ENCODE measurements at places on chromosomes 12 and 14.

- no peak for DNase-seq
Observed at GRCh38 chr12:28869197-28869596, 279.9 kb upstream of the FAR2 start.

DNA sequence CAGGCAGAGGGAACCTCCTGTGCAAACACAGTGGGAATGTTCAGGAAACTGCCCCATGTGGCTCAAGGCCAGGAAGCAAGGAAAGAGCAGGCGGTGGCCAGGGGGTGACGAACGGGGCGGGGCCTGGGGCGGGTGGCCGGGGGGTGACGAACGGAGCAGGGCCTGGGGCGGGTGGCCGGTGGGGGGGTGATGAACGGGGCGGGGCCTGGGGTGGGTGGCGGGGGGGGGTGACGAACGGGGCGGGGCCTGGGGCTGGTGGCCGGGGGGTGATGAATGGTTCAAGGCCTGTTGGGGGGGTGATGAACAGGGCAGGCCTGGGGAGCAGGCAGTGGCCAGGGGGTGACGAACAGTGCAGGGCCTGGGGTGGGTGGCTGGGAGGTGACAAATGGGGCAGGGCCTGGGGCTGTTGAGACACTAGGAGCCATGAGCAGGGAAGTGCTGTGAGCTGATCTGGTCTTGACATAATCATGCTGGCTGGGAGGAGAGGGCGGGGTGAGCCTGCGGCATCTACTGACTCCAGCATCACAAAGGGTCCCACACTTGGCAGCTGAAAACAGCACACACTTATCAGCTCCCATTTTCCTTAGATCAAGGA, 62.7 kb upstream of the FBRSL1 start:
- DNase-seq = no peak

DNA sequence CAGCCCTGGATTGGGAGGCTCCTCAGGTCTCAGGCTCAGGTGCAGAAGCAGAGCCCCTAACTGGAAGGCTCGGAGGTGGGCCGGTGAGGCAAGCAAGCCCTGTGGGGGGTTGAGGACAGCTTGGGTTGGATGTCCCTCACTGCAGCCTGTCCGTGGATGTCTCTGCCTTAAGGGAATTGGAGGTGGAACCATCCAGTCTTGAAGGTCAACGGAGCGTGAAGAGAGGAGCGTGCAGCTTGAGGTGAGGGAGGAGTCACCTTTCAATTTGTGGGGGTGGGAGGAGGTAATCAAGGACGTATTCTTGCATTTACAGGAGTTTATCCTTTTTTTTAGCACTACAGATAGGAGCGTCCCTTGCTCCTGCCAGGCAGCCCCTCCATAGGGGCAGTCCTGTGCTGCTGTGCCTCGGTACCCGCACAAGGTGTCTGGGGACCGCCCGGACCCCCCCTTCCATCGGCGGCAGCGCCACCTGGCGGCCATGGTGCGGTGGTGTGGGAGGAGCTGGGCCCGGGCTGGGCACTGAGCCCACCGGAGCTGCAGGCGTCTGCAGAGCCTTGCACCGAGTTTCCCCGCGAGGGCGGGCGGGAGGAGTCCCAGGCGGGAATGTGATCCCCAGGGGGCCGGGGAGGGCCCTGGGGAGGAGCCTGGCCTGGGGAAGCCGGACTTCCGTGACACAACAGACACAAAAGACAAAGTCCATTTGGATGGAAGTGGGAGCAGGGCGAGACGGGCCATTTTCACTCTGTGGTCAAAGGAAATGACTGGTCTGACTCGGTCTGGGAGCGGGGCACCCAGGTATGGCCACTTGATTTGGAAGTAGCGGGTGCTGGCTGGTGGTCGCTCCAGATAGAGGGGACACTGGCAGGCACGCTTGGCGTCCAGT, 864 bp downstream of the DNAJC22 start:
- peak; percentile 63 for DNase-seq

GRCh38 chr14:90454041-90455000, 57.5 kb downstream of the CALM1 start:
- DNase-seq = no peak

DNA sequence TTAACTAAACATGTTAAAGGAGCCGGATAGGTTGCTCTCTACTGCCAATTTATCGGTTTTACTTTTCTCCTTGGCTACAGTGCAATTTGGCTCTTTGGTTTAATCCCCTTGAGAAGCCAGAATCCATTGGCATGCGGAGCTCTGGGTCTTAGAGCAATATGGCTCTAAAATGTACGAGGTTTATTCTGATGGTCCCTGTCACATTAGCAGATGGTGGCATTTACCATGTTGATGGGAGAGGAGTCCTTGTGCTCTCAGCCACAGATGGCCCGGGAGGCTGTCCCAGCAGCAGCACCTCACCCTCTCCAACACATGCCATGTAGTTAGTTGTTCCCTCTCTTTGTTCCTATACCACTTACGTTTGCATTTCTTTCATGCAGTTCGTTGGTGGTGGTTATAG, 179.7 kb downstream of the RGS6 start:
- DNase-seq = no peak

GRCh38 chr12:42792265-42792664, 202.7 kb upstream of the PRICKLE1 start:
- DNase-seq = no peak

- no peak for DNase-seq
Observed at GRCh38 chr12:68043435-68043834, 54.2 kb downstream of the IFNG-AS1 start.

DNA sequence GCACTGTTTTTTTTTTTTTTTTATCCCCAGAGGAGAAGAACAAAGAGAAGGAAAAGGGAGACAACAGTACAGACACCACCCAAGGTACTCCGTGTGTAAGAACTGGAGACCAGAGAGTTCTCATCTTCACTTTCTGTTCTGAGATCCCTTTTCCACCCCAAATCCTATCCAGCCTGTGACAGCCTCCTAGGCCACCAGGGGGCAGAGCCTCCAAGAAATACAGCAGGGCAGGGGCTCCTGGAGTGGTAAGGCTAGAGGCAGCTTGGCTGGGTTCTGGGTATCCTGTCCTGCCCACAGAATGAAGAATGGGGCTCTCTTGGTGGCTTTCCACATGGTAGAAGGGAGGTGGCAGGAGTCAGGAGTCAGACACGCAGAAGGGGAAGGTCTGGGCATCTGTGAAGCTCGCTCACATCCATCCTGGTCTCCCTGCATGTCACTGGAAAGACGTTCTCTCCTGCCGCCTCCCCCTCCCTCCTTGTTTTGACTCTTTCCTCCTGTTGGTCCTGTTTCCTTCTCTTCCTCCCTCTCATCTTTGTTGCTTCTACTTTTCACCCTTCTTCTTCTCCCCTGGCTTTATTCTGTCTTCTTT, 12.0 kb downstream of the CLSTN3 start:
- DNase-seq = peak; percentile 18

DNA sequence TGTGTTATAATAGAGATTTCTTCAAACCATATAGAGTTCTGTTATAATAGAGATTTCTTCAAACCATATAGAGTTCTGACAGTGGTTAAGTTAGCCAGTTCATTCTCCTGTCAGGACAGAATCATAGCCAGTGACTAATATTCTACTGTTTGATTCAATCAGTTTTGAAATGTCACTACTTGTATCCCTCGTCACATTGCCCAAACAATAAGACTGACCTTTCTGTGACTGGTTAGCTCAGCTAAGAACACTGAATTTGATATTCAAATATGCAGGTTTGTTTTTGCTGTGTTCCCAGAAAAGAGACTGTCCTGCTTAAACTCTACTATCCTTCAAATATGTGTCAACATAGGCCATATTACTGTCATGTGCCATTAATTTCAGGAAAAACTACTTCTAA, 74.4 kb downstream of the ALG10B start:
- no peak for DNase-seq

GRCh38 chr14:56490379-56490778, 89.2 kb upstream of the TMEM260 start:
- no peak for DNase-seq

DNA sequence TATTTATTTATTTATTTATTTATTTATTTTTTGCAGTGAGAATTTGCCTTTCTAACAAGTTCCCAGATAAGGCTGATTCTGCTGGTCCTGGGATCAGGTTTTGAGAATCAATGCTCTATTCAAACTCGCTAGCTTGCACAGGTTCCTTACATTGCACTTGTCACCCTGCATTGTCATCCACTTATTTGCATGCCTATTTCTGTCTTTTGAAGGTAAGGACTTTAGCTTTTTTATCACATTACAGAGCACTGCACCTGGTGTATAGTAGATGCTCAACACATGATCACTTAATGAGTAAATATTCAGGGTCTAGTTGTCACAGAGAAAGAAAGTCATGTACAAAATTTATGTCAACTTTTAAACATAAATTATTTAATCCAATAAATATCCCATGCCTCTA, 219.7 kb upstream of the BTG1 start:
- DNase-seq = no peak

DNA sequence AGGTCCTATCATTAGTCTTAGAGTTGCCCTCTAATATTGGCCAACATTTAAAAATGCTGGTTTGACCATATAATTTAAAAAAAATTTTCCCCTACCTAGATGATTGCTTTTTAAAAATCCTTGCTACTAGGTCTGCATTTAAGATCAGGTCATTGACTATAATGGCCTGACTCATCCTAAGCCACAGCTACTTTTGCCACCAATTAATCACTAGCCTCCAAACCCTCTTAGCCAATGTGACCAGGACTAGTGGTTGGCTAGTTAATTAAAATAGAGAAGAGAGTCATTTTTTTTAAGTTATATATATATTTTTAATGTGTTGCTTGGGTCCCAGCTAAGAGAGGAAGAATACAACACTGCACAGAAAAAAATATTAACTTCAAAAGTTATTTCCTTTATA, 57.5 kb downstream of the SOS2 start:
- no peak for DNase-seq

DNA sequence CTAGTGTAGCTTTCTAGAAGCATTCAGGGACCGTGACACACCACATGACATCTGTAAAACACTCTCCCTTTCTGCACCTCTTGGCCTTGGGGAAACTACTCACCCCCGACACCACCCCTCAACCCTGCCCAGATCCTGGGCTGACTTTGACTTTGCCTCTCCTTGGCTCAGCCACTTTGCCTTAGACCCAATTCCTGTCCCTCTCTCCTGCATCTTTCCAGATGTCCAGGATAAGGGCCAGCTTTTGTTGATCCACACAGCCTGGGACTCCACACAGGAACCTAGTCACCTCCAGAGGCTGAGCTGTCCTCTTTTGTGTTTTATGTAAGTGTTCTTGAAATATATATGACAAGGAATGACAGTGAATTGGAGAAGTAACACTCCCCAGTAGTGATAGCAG, 153.7 kb upstream of the PLXNC1 start:
- DNase-seq = no peak

DNA sequence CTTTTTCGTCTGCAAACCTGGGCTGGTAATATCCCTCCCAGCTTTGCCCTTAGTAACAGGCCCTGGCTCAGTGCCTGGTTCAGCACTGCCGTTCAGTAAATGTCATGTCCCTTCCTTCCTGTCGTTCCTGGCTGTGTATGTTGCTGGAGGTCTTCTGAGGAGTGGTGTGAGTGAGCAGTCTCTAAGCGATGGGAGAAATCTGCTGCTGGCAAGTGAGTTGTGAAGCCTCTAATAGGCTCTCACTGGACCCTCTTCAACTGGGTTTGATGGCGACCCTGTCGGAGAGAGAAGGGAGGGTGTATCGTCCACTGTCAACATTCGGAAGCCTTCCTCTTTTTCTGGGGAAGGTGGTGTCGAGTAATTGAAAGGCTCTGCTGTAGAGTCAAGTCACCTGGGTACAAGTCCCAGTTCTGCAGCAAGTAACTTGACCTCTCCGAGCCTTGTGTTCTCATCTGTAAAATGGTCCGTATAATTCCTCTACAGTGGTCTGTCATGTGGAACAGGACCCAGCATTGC, 62.8 kb downstream of the HRK start:
- DNase-seq = no peak

GRCh38 chr14:66131111-66131510, 355.1 kb upstream of the CCDC196 start:
- no peak for DNase-seq

GRCh38 chr12:68317047-68317667, 15.0 kb downstream of the MDM1 start:
- no peak for DNase-seq

DNA sequence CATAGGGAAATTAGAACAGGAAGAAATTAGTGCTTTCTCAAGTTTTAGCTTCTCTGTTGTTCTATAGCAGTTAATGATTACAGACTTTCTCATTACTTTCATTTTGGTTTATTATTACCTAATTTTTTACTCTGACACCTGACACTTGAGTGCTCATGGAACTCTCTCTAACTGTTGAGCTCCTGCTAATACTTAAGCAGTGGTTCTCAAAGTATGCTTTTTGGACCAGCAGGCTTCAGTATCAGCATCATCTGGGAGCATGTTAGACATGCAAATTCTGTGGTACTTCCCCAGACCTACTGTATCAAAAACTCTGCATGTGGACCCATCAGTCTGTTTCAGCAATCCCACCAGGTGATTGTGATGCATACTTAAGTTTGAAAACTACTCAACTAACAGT, 235.3 kb downstream of the CCDC91 start:
- DNase-seq = no peak

DNA sequence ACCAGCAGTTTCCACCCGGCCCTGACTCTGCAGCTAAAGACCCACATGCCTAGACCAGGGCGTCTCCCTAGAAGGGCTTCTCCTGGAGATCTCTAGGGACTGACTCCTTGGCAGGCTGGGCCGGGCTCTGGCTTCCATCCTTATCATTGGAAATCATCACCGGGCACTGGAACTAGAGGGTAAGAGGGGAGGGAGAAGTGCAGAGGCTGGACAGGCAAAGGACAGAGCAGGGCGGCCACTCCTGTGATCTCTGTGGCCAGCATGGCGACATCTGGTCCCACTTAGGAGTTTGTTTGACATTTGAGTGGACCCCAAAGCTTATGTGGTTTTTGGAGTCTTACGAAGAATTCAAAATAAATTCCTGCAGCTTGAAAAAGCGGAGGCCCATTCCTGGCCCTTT, 7.1 kb downstream of the LTBP2 start:
- no peak for DNase-seq

DNA sequence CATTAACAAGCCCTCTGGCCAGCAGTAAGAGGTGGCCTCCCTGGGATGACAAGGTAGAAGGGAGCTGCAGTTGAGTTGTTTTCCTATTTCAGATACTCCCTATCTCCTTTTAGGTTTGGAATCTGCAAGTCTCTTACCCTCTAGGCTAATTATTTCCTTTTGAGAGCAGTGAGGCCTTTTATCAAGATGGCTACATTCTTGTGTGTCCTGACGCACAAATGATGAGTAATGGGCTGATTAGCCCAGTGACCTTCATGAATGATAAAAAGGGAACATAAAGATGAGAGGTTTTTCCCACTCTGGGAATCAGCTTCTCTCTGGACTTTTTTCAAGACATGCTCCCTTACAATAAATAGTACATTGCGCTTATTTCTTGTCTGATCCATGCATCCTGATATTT, 22.9 kb downstream of the DYRK2 start:
- DNase-seq = no peak

DNA sequence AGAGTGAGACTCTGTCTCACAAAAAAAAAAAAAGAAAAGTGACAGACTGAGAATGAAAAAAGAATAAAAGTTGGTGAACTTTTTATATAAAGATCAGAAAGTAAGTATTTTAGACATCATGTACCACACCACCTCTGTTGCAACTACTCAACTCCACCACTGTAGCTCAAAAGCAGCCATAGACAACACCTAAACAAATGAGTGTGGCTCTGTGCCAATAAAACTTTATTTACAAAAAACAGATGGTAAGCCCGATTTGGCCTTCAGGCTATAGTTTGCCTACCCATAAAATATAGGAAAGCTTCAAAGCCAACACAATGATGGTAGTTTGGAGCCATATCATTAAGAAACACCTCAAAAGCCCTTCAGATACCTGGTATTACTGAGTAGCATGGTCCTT, 154.5 kb upstream of the FOXN3 start:
- no peak for DNase-seq
